ENCODE measurements at places on chromosomes 3 and 15. TPM values are rescaled to one million over a fixed set of nuclear protein-coding genes. Genes with fewer than 3 reads are reported as not detected.

MSL2 gene
- total RNA-seq = 31.5 TPM

VEPH1 gene
- total RNA-seq = not detected

ATXN7 gene
- 80.3 TPM for total RNA-seq

TMEM207 gene
- total RNA-seq = not detected

DNA sequence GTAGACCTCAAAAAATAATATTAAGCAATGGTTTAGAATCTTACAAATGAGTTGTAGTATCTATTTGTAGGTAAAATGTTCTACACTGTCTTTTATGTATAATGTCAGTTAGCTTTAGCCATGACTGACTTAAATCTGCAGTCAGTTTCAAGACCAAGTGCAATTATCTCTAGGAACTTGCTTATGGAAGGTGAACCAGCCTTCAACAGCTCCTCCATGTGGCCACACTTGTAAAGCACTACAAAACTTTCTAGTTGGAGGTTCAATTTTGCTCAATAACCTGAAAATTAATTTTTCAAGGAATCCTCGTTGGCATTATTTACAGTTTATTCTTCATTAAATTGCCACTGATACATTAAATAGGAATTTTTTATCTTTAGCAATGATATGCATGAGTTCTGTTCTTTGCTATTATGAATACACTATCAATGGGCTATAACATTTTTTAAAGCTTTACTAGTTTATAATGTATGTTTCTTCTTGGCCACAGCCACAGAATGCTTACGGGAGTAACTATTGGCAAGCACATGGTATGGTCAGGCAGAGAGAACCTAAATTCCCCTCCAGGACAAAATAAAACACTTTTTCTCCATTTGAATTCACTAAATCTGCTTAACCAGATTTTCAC is 315.3 kb upstream of the UBE2E2 start:
- no peak for DNase-seq

DNA sequence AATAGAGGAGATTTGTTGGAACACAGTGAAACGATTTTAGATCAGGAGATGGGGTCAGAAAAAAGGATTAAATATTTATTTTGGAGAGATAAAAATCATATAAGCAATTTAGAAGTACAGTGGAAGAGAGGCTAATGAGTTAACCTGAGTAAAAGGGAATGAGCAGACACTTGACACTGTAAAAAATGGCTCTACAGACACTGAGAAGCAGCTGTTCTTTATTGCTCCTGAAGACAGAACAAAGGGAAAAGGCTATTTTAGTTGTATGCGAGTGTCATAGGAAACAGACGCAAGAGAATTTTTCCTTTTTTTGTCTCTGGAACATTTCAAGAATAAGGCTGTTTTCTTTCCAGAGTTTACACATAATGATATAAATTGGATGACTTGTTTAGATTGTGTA is 34.3 kb downstream of the ASTE1 start:
- DNase-seq = no peak

DNA sequence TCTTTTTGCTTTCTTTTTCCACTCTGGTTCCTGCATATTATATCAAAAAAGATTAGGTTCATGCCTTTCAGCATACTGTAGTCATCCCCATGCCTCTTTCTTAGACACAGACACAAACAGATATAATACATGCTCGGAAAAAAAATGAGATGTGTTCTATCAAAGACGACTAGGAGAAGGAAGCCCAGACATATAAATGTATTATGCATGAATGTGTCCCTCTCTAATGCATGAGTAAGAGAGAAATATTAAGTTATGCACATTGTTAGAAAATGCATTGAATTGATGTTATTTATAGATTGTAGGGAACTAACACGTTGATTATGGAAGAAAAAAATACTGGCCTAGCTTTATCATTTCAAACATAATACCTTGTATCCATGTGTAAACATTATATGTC is 252.4 kb upstream of the BCHE start:
- no peak for DNase-seq

GRCh38 chr3:79211586-79212359 is 556.0 kb downstream of the ROBO1 start:
- no peak for DNase-seq
